ENCODE measurements at places on chromosomes 3 and 15.

DNA sequence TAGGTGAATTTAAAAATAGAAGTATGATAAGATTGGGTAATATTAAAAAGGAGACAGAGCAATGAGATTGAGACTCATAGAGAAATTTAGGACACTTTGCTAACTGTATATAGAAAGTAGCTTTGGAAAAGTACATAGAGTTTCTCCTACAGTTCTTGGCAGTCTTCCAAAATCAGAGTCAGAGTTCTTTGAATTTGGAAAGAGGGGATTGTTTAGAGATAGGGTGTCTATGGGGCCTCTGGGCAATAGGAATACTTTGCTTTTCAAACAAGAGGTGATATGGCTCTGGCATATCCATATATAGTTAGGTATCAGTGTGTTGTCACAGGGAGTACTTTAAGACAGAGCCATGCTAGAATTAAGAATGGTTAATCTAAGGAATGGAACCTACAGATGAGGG is 477.1 kb upstream of the KCNMB2 start:
- no peak for DNase-seq

GRCh38 chr15:33994005-33994615 is 25.8 kb downstream of the CHRM5 start:
- DNase-seq = peak; percentile 64

DNA sequence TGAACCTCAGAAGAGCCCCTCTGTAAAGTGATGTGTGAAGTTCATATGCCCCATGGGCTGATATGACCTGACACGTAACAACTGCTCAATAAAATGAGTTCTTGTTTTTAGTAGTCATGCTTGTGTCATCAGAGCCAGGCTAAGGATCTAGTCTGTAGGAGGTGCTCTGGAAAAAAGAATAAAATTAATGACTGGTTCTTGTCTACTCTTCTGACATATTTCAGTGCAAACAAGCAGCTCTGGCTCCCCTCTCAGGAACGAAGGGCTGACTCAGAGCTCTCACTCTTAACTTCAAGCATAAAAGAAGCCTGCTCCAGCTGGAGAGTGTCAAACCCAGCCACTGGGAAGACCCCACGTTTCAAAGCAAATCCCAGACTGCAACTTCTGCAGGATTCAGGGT is 77.0 kb downstream of the LRIG1 start:
- DNase-seq = no peak

GRCh38 chr3:129295286-129295685 is 16.6 kb downstream of the HMCES start:
- DNase-seq = no peak

GRCh38 chr15:41285285-41285684 is 47.1 kb downstream of the OIP5 start:
- no peak for DNase-seq

DNA sequence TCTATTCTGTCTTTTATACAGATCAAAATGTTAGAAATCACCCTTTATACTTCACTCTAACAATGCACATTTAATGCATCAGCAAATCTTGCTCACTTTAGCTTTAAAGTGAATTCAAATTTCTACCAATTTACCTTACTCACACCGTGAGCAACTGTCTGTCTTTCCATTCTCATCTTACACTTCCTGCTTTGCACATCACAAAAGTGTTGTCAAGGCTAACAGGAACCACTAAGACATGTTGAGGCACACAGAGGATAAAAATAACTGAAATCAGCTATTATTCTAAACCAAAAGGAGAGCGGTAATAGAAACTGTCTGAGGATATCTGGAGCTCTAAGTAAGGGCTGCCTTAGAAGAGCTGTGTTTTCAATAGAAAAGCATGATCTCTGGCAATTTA is 519.9 kb downstream of the ZBBX start:
- DNase-seq = no peak

- DNase-seq = peak; percentile 76
These were observed 55.3 kb downstream of the SLTM start for GRCh38 chr15:58877999-58878825.

GRCh38 chr3:186270701-186271100 is 91.3 kb downstream of the DGKG start:
- no peak for DNase-seq

GRCh38 chr15:38531509-38531908 is 33.1 kb downstream of the RASGRP1 start:
- DNase-seq = no peak

DNA sequence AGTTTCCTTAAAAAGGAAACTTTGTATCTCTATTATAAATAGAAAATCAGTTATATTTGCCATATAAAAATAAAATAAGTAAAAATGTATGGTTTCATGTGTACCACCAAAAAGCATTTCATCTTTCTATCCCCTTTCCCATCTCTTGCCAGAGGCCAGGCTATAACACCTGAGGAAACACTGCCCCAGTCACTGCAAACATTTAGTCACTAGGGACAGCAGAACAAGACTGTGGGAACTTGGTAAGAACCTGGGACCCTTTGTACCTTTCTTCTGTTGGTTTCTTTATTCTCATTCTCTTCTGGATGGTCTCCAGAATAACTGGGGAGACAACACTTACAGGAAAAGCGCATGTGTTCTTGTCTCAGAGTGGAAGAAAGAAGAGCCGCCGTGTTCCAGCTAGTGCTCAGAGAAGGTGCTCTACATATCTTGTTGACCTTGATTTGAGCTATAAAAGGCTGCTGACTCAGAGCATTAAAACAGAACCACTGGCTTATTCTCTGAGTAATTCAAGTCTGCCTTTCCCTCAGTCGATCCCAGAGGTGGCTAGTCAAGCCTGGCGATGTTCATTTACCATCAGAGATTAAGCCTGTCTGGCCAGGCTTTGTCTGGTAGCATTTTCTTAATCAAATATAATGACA is 361.6 kb downstream of the RBMS3 start:
- peak; percentile 65 for DNase-seq

- DNase-seq = no peak
These were observed 349 bp downstream of the PPIB start for GRCh38 chr15:64162478-64162868.

- no peak for DNase-seq
These were observed 78.3 kb upstream of the ARL6 start for GRCh38 chr3:97686258-97686657.

- DNase-seq = no peak
These were observed 35.4 kb downstream of the PDIA5 start for GRCh38 chr3:123102249-123102648.

- DNase-seq = no peak
These were observed 598.0 kb downstream of the FOXP1 start for GRCh38 chr3:70985572-70985971.

GRCh38 chr3:165544432-165544831 is 292.8 kb downstream of the BCHE start:
- no peak for DNase-seq

DNA sequence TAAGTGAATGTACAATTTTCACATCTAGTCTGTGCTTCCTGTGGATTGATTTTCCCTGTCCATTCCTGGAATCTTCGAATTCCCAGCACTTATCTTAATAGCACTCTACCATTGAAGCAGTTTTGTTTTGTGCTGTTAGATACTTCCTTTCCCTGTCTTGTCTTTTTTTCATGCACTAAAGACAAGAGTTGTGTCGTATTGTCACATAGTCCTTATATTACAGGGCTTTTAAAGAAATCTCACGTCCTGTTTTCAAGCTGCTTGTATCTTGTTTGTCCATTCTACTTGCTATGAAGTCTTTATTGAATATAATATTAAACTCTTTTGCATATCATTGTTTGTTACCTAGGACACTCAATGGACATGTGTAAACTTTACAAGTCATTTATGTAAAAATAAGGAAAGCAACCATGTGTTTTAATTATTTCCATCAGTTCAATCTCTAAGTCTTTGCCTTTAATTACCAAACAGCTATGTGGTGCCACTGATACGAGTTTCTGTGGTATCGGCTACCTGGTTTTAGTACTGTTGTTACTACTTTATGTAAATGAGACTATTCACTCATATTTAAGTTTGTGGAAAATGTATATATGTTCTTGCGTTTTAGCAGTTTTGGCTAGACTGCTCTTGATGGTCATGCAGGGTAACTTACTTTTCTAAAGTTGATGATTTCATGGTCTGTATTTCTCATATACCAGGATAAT is 10.3 kb downstream of the PIK3CA start:
- DNase-seq = no peak

Measured in WERI-Rb-1 (cell line).